Smooth muscle cell of the brain vasculature (primary cell): ENCODE measurements at places on chromosomes 3 and 15.
A peak's percentile ranks its signal among the peaks of the same experiment; 100 is the strongest.

GRCh38 chr3:193851941-193852674 lies 259.1 kb downstream of the OPA1 start:
- DNase-seq: no peak

- DNase-seq: no peak
Observed at GRCh38 chr3:61707492-61707891, 146.1 kb downstream of the PTPRG start.

DNA sequence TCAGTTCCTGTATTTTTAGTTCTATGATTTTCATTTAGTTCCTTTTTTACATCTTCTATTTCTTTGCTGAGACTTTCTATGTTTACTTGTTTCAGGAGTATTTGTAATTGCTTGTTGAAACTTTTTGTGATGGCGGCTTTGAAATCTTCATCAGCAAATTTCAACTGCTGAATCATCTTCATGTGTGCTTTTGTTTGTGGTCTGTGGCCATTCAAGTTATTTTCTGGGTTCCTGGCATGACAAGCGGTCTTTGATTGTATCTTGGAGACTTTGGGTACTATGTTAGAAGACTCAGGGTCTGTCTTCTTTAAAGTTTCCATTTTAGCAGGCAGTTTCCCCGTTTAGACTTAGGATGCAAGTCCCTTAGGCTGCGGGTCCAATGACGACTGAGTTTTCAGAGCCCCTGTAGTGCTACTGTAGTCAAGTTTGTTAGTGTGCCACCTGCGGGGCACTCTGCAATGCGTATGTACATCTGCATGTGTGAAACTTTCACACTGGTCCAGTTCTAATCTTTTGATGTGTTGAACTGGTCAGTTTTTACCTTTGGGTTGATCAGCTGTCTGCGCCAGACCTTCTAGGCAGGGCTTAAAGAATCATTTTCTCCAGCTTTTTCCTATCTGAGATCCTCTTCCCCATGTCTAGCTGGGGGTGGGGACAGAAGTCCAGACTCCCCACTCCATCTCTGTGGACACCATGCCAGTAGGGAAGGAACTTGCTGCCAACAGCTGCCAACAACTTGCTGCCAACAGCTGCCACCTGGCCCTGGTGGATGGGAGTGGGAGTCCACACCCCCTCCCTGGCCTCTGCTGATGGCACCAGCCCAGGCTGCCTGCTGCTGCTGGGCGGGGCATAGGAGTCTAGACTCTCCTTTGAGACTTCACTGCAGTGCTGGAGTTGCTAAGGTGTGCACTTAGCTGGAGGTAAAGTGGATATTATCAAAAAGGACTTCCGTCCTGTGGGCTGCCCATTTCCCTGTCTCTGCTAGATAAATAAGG lies 190.9 kb downstream of the TJP1 start:
- DNase-seq: no peak

GRCh38 chr3:98961161-98962155 lies 60.0 kb upstream of the DCBLD2 start:
- peak; percentile 68 for DNase-seq

GRCh38 chr15:73398861-73399260 lies 30.1 kb upstream of the HCN4 start:
- DNase-seq: no peak

DNA sequence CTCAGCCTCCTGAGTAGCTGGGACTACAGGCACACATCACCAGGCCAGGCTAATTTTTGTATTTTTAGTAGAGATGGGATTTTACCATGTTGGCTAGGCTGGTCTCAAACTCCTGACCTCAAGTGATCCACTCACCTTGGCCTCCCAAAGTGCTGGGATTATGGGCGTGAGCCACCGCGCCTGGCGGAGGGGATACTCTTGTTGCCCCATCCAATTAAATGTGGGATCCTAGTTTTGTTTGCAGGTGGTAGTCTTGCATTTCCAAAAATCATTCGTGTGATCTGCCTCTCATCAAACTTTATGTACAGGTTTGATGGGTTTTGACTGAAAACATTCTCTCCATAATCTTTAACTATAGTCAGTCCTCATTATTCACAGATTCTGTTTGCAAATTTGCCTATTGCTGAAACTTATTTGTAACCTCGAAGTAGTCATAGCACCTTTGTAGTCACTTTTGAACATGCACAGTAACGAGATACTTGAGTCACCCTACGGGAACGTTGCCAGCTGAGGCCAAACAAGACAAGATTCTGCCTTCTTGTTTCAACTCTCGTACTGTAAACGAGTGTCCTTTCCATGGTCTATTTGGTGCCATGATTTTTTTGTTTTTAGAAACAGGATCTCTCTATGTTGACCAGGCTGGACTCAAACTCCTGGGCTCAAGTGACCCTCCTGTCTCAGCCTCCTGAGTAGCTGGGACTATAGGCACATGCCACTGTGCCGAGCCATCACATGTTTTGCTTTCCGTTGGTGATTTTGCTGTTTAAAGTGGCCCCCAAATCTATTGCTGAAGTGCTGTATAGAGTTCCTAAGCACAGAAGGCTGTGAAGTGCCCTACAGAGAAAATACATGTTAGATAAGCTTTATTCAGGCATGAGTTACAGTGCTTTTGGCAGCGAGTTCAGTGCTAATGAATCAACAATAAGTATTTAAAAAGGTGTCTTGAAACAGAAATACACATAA lies 8.1 kb upstream of the MAPK6 start:
- DNase-seq: no peak

- DNase-seq: no peak
Observed at GRCh38 chr3:62379321-62379798, 6.0 kb upstream of the FEZF2 start.

GRCh38 chr3:9398700-9399336 lies 1.4 kb downstream of the SETD5 start:
- no peak for DNase-seq

- no peak for DNase-seq
Observed at GRCh38 chr3:61518590-61518989, 42.8 kb upstream of the PTPRG start.

GRCh38 chr3:72185549-72186399 lies 400.8 kb upstream of the PROK2 start:
- DNase-seq: no peak

DNA sequence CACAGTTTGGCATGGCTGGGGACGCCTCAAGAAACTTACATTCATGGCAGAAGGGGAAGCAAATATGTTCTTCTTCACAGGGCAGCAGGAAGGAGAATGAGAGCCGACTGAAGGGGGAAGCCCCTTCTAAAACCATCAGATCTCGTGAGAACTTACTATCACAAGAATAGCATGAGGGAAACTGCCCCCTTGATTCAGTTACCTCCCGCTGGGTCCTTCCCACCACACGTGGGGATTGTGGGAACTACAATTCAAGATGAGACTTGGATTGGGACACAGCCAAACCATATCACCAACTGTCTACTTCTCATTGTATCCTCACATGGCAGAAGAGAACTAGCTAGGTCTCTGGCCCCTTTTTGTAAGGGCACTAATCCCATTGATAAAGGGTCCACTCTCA lies 30.5 kb downstream of the CCDC32 start:
- DNase-seq: no peak

GRCh38 chr3:172170841-172171240 lies 131.5 kb downstream of the FNDC3B start:
- no peak for DNase-seq

DNA sequence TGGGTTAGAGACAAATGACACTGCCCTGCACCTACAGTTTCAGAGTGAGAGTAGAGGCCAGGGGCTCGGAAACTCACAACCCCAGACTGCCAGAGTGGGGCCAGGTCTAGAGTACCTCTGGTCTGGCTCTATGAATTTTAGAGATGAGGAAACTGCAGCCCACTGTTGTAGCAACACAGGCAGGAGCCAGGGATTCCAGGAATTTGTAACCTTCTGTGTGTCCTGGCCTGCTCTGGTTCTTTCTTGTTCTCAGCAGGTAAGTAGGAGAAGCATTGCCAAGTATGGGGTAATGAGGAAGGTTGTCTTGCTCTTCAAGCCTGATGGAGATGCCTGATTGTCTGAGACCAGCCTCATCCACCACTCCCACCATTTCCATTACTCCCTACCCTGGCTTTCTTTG lies 221.8 kb downstream of the UACA start:
- DNase-seq: no peak

DNA sequence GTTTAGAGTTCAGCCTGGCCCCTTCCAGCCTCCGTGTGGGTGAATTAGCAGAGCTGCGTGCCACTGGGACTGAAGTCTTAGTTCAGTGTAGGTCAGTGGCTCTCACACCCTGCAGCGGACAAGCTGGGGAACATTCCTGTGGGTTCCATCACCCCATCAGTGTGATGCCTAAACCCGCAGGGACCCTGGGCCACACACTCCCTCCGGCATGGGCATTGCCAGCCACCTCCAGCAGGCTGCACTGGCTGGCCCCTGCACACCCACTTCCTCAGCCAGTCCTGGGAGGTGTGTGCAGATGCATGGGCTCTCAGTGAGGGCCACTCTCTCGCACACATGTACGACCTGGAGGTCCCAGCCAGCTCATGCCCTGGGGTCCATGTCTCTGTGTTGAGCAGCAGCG lies 32.1 kb upstream of the TOPBP1 start:
- DNase-seq: no peak

GRCh38 chr3:38017445-38018295 lies 11.8 kb downstream of the PLCD1 start:
- DNase-seq: no peak

DNA sequence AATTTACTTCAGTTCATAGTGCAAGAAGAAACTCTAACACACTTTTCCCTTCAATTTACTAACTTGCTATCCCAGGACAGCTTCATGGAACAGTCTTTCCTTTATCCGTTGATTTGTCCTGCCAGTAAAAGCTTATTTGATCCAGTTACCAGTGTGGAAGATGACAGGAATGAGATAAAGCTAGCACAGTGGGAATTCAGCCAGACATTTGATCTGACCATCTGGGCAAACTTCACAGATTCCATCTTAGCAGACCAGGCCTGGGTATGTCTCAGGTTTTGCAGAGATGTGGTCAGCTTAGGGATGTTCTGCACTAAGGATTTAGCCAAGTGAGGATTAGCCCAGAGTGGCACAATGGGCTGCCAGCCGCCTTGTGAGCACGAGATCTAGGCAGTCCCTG lies 19.7 kb downstream of the CEMIP start:
- no peak for DNase-seq

GRCh38 chr3:141456301-141456625 lies 30.6 kb upstream of the RASA2 start:
- no peak for DNase-seq

DNA sequence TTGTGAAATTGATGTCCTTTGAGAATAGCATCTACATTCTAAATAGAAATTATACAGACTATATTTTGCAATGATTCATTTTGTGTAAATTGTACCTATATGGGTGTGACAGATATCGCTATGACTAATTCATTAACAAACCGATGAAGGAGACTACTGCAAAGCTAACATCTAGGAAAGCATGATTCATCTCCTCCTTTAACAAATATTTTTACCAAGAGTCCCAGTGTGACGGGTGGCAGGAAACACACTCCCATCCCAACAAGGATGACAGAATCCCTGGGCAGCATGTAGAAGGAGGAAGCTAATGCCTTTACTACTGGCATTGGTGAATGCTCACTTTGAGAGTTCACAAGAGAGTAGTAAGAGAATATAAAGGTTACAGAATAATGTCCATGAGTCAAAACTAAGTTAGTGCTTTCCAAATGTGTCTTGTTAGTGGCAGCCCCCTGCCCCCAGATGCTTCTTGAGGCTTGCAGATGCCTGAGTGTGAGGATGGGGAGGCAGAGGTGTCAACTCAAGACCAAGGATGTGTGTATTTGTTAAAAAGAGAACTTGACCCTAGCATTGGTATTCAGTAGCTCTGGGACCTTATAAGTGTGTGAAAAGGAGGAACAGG lies 180.6 kb downstream of the FMN1 start:
- DNase-seq: no peak

GRCh38 chr3:86790884-86791549 lies 199.9 kb downstream of the VGLL3 start:
- no peak for DNase-seq

DNA sequence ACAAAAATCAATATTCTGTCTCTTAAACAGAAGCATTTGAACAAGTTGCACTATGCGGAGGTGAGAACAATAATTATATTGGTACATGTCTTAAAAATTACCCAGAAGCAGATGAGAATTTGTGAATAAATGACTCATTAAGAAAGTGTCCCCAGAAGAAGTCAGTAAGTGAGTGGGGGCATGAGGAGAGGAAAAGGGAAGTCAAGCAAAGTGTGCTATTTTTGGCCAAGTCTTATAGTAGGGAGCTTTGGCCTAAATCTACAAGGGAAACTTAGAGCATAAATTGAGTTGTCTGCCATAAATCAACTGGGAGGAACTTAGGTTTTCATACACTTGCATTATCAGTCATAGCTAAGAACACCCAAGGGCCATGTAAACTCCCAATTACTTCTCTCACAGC lies 86.9 kb upstream of the SATB1 start:
- no peak for DNase-seq

- no peak for DNase-seq
Observed at GRCh38 chr3:172666181-172666872, 44.5 kb downstream of the NCEH1 start.

DNA sequence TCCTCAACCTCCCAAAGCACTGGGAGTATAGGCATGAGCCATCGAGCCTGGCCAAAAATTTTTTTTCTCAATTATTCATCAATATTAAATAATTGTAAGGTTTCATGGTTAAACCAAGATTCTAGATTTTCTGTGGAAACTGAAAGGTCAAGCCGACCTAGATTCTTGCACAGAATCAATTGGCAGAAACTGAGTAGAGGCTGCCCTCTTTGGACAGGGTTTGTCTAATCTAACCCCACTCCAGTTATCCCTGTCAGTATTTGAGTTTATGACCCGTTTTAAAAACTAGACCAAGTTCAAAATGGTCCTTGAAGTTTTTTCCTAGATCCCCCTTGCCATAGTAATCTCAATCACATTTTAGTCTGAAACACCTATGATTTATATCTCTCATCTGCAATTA lies 8.6 kb upstream of the ADAM10 start:
- DNase-seq: no peak

GRCh38 chr3:104989878-104990277 lies 376.8 kb upstream of the ALCAM start:
- DNase-seq: no peak

- DNase-seq: no peak
Observed at GRCh38 chr15:68368731-68369435, 63.1 kb downstream of the ITGA11 start.

GRCh38 chr3:89116476-89116875 lies 9.1 kb downstream of the EPHA3 start:
- no peak for DNase-seq

DNA sequence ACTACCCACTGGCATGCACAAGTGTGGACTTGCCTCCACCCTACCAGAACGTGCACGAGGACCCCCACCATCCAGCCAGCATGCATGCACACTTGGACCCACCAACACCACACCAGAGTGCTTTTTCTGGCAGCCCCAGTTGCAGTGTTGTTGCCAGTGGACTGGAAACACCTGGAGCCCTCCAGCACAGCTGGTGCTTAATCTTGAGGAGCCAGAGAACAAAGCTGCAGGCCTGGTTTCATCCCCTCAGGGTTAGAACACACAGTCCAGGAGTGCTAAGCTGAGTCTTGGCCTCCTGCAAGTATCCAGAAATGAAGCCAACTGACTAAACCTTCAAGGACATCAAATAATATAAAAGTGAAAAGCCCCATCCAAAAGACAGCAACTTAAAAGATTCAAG lies 888.0 kb downstream of the NTRK3 start:
- DNase-seq: no peak
